ENCODE measurements at places on chromosomes 16 and 17.

- DNase-seq = no peak
These were observed 31.4 kb downstream of the CACNA1H start for GRCh38 chr16:1184156-1184868.

- DNase-seq = no peak
These were observed 9.9 kb upstream of the MVD start for GRCh38 chr16:88672776-88673175.

- no peak for DNase-seq
These were observed 104.7 kb downstream of the SOCS1 start for GRCh38 chr16:11151156-11151884.

- DNase-seq = no peak
These were observed 97.1 kb downstream of the KCNJ2 start for GRCh38 chr17:70266394-70266793.

DNA sequence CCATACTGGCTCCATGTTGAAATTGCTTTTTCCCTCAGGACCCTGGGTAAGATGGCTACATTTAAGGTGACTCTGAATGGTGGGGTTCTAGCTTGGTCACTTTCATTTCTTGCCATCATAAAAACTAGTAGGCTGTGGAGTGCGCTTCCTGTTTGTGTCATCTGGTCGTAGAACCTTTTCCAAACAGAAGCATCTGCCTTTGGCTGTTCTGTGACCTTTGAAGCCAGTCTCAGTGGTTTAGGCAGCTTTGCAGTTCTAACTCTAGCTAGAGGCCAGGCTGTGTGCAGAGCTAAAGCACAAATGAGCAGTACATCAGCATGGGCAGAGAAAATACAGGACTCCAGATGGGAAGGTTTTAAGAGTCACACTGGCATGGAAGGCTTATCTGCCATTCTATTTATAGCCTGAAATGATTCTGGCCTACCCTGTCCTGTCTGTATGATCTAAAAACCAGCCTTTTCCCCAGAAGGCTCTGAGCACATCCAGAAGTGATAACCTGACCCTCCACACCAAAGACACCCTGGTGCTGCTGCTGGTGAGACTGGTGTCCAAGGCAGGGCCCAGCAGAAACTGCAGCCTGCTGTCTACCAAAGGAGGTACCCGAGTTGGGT lies 8.6 kb downstream of the ESRP2 start:
- no peak for DNase-seq

GRCh38 chr17:77145224-77145611 lies 4.4 kb downstream of the SEC14L1 start:
- no peak for DNase-seq

DNA sequence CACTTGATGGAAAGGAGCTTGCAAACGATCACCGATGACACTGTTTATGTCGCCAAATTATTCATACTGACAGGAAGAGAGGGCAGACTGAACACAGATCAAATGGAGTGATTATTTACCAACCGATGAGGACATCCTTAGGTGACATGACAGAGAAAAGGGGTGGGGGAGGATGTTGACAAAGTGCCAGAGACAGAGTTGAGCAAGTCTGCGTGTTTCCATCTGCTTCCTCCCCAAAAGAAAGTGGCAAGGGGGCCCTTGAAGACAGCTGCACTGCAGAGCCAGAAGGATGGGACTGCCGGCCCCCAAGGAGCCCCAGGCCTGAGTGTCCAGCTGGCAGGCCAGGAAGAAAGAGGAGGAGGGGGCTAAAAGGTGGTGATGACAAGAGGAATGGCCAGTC lies 191.0 kb upstream of the RPL38 start:
- no peak for DNase-seq

DNA sequence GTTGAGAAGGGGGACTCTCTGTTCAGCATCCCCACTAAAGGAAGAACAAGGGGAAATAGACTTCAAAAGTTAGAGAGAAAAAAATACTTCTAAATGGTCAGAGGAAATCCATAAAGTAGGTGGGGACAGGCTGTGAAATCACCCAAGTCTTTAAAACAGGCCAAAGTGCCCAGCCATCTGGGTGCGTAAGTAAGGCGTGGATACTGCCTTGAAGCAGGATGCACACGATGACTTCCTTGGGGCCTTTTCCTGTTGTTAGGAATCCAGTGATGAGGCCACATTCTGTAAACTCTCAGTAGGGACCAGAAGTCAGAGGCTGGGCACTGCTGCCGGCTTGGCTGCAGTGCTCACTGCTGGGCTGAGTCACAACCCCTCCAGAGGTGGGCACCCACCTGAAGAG lies 9.2 kb downstream of the AXIN2 start:
- no peak for DNase-seq

GRCh38 chr16:1145383-1146100 lies 7.4 kb upstream of the CACNA1H start:
- DNase-seq = no peak

DNA sequence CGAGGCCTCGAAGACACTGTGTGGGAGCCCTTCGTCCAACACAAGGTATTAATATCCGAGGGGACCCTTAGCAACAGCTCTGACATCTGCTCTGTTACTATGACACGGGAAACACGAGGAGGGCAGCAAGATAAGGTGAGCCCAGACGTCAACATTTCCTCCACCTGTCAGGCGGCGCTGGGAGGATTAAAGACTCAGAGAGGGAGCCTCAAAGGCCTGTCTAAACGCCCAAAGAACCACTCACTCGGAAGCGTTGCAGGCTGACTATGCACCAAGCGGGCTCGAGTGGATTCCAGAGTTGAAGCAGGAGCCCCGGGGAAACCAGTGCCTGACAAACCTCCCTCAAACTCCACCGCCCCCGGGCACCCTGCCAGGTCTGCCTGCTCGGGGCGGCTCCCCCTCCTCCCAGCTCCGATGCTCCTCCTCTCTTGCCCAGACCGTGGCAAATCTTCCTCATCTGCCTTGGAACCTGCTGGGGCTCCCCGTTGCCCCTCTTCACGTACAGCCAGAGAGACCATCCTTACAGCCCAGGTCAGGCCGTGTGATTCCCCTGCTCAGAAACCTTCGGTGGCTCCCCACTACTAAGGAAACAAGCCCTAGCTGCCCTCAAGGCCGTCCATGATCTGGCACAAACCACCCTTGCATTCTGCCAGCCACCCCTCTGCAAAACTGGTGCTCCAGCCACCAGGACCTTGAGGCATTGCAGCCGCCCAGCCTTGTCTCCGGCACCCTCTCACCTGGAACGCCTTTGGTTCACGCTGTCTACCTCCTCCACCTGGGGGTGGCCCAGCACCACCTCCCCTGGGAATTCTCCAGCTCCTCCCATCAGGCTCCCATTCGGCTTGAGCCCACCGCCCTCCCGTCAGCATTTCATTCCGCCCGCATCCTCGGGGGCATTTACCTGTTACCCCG lies 16.2 kb downstream of the RPH3AL start:
- DNase-seq = no peak

- no peak for DNase-seq
These were observed 6.5 kb upstream of the ATXN7L3 start for GRCh38 chr17:44205962-44206824.

DNA sequence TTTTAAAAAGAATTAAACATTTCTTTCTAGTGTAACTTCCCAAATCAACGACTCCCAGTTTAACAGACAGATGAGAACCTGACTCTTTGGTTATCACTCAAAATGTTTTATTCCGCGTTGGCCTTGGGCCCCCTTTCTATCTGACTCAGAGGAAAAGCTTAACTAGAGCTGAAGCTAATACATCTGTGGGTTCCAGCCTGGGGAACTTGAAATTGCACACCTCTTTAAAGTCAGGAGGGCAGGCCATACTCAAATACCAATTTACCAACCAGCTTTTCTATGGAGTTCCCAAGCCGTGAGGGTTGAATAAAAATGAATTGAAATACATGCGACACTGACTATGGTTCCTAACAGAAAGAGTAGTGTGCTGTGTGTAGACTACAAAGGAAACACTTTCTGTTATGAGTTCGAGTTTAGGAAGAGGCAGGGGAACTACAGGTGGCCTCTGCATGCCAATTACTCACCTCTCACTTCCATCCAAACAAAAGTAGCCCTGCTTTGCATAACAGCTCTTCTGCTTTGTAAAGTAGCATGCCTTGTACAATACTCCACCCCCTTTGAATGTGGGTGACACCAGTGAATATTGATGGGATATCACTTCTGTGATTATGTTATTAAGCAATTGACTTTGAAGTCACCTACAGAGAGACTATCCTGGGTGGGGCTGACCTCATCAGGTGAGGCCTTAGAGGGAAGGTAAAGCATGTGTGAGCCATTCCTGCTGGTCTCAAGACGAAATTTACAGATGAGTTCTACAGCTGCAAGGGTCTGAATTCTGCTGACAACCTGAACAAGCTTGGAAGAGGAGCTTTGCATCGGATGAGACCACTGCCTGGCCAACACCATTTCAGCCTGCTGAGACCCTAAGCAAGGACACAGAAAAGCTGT lies 92.1 kb downstream of the WDR59 start:
- no peak for DNase-seq
